ENCODE measurements at places on chromosomes 6 and 20.

DNA sequence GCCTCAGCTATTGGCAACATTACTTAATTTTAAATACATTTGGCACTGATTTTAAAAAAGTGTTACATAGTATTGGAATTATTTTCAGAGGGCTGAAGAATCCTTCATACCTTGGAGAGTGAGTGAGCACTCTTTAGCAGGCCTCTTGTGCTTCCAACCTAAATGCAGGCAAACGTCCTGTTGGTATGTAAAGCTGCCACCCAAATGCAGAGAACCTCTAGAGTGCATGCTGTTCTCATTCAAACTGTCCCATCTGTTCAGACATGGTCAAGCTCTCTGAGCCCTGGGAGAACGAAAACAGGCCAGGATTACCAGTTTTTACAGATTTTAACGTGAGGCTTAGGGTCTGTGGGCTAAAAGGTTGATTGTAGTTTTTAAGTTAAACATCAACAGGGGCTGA lies 378.0 kb upstream of the FLRT3 start:
- DNase-seq = no peak

DNA sequence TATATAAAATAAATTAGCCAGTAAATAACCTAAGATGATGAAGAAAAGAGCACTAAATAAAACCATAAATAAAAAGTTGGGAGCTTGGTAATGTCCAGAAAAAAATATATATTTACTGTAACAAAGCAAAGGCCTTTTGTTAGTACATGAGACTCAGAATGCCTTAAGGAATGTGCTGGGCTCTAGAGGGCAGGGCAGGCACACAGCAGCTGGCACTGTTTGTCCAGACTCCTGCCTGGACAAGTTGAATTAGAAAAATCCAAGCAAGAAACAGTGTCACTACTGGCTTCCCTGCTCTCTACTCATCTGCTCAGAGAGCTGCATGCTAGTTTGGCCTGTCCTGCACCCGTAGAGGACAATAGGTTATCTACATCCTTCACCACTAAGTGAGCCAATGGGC lies 8.8 kb downstream of the DEFB129 start:
- DNase-seq = no peak

DNA sequence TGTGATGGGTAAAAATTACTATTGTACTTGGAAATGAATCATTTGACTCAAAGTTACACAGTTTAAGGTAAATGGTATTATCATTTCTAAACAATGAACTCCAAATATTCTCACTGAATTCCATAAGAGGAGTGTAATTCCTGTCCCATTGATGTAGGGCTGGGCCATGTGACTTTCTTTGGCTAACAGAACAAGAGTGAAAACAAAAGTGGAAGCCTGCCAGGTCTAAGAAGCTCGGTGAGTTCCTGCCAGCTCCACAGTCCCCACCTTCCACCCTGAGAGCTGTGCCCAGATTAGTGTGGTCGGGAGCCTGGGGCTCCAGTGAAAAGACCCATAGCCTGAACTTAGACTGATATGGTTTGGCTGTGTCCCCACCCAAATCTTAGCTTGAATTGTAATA lies 24.6 kb downstream of the TBXT start:
- no peak for DNase-seq

DNA sequence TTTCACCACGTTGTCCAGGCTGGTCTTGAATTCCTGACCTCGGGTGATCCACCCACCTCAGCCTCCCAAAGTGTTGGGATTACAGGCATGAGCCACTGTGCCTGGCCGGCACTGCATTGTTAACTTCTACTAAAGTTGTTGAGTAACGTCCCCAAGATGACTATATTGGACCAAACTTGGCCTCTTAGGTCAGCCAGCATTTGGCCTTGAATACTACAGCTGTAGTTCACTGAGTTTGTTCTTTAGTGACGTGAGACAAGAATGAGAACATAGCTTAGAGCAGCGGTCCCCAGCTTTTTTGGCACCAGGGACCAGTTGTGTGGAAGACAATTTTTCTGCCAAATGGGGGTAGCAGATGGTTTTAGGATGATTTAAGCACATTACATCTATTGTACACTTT lies 237.1 kb downstream of the TBC1D7 start:
- no peak for DNase-seq

GRCh38 chr6:16663901-16664300 lies 97.4 kb downstream of the ATXN1 start:
- DNase-seq = no peak

DNA sequence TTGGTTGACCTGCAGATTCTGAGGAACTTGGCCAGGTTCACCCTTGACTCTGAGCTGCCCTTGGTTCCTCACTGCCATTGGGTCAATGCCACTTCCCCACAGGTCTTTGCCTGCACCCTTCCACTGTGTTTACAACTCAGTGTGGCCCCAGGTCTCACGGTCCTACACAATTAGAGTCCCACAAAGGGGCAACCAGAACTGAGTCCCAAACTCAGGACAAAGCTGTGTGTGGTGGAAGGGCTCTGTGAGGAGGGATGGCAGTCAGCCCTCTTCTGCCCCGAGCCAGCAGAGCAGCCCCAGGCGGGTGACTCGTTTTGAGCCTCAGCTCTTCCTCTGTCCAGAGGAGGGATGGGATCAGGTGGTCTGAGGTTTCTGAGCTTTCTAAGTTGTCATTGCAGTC lies 69.5 kb downstream of the NPEPL1 start:
- DNase-seq = no peak

- no peak for DNase-seq
These were observed 10.1 kb downstream of the ANGPT4 start for GRCh38 chr20:906001-906520.

GRCh38 chr20:3115190-3116107 lies 30.9 kb upstream of the AVP start:
- peak; percentile 31 for DNase-seq

- no peak for DNase-seq
These were observed 26.1 kb downstream of the CGA start for GRCh38 chr6:87068795-87069194.

GRCh38 chr20:9139106-9139833 lies 70.4 kb downstream of the PLCB4 start:
- peak; percentile 14 for DNase-seq

DNA sequence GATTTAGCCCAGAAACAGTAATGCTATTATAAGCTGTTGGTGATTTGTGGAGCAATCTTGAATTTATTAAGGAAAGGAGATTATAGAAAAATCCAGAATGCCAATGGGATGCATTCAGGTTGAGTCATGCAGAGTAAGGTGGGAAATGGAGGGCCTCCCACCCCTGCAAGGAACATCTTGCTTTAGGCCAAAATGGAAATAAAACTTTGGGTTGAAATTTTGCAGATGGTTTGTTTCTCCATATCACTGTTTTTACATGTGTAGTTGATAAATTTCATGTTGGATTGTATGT lies 152.4 kb downstream of the BCAS1 start:
- DNase-seq = no peak

DNA sequence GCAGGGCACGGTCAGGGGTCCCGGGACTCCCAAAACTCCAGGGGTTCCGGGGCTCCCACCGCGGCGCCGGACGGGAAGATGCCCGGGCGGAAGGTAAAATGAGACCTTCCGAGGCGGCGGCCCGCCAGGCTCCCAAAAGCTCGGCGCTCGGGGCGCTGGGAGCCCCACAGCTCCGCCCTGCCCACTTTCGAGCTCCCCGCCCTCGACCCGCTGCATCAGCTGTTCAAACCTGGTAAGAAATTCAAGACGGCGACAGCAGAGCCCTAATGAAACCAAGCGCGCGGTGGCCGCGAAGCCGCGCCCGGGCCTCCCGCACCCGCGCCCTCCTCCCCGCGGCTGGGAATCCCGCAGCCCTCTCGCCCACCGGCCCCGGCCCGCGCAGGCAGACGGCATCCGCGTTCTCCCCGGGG lies 369 bp downstream of the SLC4A11 start:
- no peak for DNase-seq

GRCh38 chr20:22159276-22159675 lies 425.1 kb downstream of the FOXA2 start:
- no peak for DNase-seq

GRCh38 chr6:14151773-14152172 lies 34.2 kb downstream of the CD83 start:
- no peak for DNase-seq

DNA sequence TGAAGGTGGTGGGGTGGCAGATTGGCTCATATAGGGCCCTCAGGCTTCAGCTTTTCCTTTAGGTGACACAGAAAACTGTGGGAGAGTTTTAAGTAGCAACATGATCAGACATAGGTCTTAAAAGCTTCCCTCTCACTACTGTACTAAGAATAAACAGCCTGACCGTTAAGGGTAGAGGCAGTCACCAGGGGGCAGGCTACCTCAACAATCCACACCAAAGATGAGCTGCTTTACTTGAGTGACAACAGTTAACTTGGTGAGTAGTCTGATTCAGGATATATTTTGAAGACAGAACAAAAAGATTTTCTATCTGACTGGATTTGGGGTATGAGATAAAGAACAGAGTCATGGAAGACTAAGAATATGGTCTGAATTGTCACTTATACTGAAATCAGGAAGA lies 193.1 kb upstream of the SHLD1 start:
- DNase-seq = no peak

DNA sequence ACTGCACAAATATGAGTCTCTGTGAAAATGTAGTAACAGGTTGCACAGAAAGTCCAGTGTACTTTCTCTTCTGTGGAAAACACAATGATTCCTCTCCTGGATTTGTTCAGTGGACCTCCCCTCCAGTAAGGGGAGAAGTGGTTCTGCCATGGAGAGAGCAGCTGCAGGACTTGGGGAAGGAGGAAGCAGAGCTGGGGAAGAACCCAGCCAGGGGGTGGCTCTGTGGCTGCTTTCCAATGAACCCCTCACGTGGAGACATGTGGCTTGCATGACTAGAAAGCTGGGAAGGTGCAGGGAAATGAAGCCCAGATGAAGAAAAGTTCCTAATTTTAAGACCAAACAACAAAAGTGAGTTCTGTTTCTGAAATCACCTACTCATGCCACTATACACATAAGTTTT lies 31.9 kb downstream of the HMGN3 start:
- DNase-seq = no peak

- no peak for DNase-seq
These were observed 289.5 kb downstream of the ESR1 start for GRCh38 chr6:152096863-152097496.

DNA sequence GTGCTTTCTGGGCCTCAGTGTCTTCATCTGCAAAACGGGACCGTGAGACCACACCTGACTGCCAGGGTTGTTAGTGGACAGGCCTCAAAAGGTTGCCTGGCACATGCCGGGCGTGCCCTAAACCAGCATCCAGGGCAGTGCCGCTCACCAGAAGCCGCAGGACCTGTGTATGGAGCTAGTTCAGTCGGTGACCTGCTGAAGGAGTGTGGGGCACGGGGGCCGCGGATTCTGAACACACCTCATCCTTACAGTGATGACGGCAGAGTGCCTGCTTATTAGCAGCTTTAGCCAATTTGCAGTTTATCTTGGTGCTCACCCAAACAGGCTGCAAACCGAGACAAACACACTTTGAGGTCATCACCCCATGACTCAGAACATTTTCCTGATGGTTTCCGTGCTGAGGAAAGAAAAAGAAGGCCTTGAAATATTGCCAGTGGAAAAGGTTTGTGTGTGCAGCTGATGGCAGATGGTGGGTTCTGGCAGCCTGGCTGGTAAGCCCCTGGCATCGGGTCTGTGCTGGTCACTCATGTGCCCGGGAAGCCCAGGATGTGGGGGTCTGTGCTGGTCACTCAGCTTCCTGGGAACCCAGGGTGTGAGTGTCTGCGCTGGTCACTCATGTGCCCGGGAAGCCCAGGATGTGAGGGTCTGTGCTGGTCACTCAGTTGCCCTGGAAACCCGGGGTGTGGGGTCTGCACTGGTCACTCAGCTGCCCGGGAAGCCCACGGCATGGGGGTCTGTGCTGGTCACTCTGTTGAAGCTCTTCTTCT lies 153.8 kb downstream of the ERMARD start:
- DNase-seq = no peak

- no peak for DNase-seq
These were observed 230.5 kb upstream of the KHDRBS2 start for GRCh38 chr6:62516291-62517141.

DNA sequence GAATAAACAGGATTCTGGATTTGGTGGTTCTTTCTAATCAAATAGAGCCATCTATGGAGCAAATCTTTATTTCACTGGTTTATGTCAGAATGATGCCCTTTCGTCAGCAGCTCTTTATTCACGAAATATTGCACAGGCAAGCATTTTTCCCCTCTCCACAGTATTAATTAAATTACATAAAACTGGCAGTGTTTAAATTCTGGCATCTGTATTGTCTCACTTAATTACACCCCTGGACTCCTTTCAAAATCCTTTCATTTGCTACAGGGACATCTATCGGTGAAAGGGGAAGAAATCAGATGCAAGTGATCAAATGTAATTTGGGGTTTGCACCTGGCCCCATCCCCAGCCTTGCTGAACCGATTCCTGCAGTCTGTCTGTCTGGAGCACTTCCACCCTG lies 801.9 kb downstream of the QKI start:
- no peak for DNase-seq

GRCh38 chr6:164741938-164742451 lies 567.4 kb downstream of the C6orf118 start:
- DNase-seq = no peak

DNA sequence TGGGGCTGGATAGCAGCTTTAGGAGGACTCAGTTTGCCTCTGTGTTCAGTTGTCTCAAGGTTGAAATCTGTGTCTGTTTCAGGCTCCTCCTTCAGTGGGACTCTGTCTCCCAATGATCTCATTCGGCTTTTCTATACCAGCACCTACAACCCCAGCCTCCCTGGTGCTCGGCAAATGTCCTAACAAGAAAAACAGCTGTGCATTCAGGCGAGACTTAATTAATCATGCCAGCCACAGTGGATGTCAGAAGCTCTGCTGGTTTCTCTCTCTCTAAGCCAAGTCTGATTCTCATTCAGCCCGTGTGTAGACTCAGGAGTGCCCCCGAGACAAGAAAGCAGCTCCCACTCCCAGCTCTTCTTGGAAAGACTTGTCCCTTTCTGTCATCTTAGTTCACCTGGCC lies 46.8 kb downstream of the SUN5 start:
- no peak for DNase-seq

GRCh38 chr6:20566109-20566508 lies 31.9 kb downstream of the CDKAL1 start:
- no peak for DNase-seq

DNA sequence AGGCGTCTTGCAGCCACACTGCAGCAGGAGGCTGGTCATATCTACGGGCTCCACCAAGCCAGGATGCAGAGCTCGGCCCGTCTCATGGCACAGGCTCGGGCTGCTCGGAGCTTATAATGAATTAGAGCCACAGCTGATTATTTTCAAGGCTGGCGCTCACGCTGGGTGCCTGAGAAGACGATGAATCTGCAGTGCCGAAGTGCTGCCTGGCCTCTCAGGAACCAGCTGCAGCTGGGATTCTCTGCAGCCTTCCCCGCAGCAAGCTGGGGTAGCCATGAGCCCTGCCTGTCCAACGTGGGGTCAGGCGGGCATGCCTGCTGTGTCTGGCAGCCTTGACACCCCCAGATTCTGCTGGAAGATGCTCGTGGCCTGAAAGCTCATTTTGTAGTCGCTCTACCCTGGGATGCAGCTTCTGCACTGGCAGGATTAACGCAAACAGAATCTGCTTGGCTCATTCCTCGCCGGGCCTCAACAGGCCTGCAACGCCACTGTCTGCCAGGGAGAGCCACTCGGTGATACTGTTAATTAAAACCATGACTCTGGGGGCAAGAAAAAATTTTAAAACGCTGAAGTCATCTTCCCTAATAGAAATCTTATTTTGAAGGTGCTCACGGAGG lies 104.3 kb downstream of the CDH26 start:
- no peak for DNase-seq

GRCh38 chr6:11585426-11586016 lies 48.0 kb downstream of the TMEM170B start:
- peak; percentile 42 for DNase-seq

GRCh38 chr20:57743450-57744095 lies 33.8 kb upstream of the PMEPA1 start:
- peak; percentile 8 for DNase-seq
